ENCODE measurements at places on chromosomes 4 and X. TPM values are rescaled to one million over a fixed set of nuclear protein-coding genes. Genes with fewer than 3 reads are reported as not detected.

Gene YTHDC1
- 189 TPM for polyA plus RNA-seq

Gene COX7B2
- not detected for polyA plus RNA-seq

Gene RGN
- polyA plus RNA-seq, result 35.0 TPM

Gene SLC6A8
- 38.8 TPM for polyA plus RNA-seq

Gene DDX60
- 10.3 TPM for polyA plus RNA-seq

Gene XPNPEP2
- polyA plus RNA-seq, result 39.1 TPM

Gene PLP1
- 14.5 TPM for polyA plus RNA-seq

Gene NHSL2
- 9.9 TPM for polyA plus RNA-seq

Gene AFP
- polyA plus RNA-seq, result 891 TPM

Gene RNF128
- 0.64 TPM for polyA plus RNA-seq

Gene RNF212
- 18.2 TPM for polyA plus RNA-seq

Gene JAKMIP1
- 0.14 TPM for polyA plus RNA-seq

Gene TBC1D19
- polyA plus RNA-seq, result 16.4 TPM

Gene PHOX2B
- polyA plus RNA-seq, result 0.06 TPM

Gene TMEM156
- 3.6 TPM for polyA plus RNA-seq

DNA sequence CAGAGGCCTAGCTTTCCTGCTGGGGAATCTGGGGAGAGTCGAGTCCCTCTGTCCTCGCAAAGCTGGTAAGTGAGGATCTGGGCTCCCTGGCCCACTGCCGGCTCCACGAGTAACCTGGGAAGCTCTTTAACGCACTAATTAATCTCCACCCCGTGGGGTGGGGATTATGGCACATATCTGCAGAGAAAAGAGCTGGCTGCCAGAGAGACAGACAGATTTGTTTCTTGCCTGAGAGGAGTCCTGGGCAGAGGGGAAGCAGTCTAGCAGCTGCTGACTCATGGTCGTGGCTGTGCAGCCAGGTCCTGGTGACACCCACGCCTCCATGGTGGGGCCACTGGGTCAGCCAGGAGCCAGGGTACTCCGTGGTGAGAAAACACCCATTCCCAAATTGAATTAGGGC lies 14.0 kb downstream of the SORCS2 start:
- DNase-seq, result no peak

GRCh38 chr4:94378047-94378446 lies 35.4 kb upstream of the HPGDS start:
- no peak for DNase-seq

GRCh38 chrX:70172221-70172620 lies 5.1 kb upstream of the DGAT2L6 start:
- no peak for DNase-seq

- no peak for DNase-seq
These were observed 14.3 kb upstream of the NAT8L start for GRCh38 chr4:2044542-2045517.

DNA sequence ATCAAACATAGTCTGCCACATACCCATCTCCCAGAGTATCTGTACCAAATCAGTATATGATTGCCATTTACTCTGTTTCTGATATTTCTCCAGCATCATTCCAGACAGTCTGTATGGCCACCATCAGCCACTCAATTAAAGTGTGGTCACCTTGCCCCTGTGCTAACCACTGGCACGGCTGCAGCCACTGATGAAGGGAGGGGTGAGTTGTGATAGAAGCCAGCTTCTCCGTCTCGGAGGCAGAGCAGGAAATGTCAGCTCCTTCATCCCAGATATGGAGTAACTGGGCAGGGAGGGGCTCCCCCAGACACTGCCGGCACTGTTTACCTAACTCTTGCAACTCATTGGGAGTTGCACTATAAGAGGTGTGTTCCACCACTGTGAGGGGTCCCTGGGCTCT lies 30.3 kb downstream of the CXCL13 start:
- no peak for DNase-seq

DNA sequence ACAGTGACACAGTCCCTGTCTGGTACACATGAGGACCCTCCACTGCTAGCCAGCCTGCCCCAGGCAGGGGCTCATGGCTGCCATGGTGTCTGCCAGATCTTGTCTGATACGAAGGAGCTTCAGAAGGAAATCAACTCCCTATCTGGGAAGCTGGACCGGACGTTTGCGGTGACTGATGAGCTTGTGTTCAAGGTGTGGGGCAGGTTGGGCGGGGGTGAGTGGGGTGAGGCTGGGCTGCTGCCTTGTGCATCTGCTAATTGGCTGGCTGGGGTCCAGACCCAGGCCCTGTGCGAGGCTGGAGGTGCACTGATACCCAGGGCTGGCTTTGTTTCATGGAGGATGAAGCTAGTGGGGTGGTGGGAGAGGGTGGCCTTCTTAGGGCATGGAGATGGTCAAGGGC lies 13.8 kb downstream of the CCDC22 start:
- no peak for DNase-seq

GRCh38 chrX:47918274-47918673 lies 81.6 kb downstream of the ZNF81 start:
- no peak for DNase-seq

DNA sequence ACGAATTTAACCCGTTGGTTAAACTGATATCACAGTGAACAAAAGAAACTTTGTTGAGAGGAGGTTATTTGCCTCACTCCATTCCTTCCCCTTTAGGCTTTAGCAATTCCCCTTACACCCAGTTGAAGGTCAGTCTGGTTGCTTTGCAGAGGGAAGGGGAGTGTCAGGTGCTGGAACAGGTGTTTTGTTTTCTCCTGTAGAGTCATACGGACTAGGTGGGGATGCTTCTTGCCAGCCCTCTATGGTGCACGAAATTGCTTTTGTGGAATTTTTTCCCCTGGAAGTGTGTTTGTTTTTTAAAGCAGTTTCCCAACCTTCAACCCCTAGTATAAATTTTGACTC lies 33.1 kb downstream of the DLG3 start:
- no peak for DNase-seq

- DNase-seq, result no peak
These were observed at the start of gene TMEM271 for GRCh38 chr4:576245-576821. Gene TMEM271 (minus strand): TSS chr4:576295. CDS start chr4:576062, 233 bp downstream.

- DNase-seq, result no peak
These were observed 83.9 kb upstream of the ARHGAP24 start for GRCh38 chr4:85391071-85391470.

- DNase-seq, result no peak
These were observed 172.0 kb downstream of the ADAM29 start for GRCh38 chr4:175090116-175090515.

DNA sequence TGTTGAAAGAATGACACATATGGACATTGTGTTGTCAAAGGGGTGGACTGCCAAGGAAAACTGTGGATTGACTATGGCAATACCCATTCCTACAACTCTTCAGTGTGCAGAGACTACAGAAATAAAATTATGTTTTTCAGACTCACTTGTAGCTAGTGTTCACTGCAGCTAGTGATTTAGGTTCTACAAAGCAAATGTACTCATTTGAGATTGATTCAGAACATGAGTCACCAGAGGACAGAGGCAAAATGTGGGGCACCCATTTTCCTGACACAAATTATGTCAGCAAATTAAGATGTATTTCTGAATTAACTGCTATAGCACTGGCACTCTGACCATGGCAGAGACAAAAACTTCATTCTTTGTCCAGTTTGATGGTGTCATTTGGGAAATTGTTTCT lies 40.7 kb downstream of the SPCS3 start:
- no peak for DNase-seq

- DNase-seq, result no peak
These were observed 21.4 kb upstream of the PGM2 start for GRCh38 chr4:37805091-37805490.

- no peak for DNase-seq
These were observed at the start of gene CCKAR for GRCh38 chr4:26490111-26490959. Gene CCKAR (minus strand): TSS chr4:26490484. CDS start chr4:26490267, 217 bp downstream.

DNA sequence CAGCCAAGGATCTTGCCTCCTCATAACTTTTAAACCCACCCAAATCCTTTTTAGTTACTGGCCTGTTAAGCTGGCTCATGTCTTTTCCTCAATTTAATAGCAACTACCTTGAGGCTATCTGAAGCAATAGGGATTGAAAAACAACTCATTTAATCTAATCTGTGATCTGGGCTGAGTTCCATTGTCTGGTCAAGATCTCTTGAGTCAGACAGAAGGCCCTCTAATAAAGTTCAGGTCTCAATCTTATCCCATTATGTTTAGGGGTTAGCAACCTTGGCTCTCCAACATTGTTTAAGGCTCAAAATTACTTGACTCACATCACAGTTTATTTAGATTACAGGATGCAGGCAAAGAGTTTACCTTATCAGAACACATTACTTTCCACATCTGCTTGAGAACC lies 436.1 kb downstream of the ANKRD50 start:
- no peak for DNase-seq
